Activated T-cell treated with anti-CD3 and anti-CD28 coated beads, Interleukin-2, amount 50 U/mL, for 4 hours (primary cell): ENCODE measurements at places on chromosomes 3 and 15. TPM values are rescaled to one million over a fixed set of nuclear protein-coding genes. Genes with fewer than 3 reads are reported as not detected.

Gene TSEN2
- total RNA-seq: 38.8 TPM

Gene SLC28A1
- total RNA-seq: not detected

Gene ERICH6
- not detected for total RNA-seq

Gene FOXP1
- 263 TPM for total RNA-seq

Gene AP3B2
- 0.18 TPM for total RNA-seq

Gene ATP10A
- 27.0 TPM for total RNA-seq

- DNase-seq: no peak
Observed at GRCh38 chr3:129603561-129603942, 2.9 kb downstream of the PLXND1 start.

DNA sequence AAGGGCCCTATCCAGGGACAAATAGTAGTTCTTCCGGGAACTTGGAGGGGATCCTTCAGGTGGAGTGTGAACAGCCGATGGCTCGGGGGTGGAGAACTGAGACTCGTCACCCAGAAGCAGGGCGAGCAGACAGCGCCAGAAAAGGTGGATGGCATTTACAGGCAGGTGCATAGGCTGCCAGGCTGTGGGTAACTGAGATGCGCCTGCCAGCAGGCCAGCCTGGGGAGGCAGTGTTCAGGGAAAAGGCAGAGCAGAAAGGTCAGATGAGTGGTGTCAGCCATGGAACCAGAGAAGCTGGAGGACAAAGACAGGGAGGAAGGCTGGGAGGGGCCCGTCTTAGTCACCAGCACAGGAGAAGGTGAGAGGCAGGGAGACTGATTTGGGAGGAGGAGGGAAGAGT is 53.0 kb upstream of the SEC22A start:
- no peak for DNase-seq

DNA sequence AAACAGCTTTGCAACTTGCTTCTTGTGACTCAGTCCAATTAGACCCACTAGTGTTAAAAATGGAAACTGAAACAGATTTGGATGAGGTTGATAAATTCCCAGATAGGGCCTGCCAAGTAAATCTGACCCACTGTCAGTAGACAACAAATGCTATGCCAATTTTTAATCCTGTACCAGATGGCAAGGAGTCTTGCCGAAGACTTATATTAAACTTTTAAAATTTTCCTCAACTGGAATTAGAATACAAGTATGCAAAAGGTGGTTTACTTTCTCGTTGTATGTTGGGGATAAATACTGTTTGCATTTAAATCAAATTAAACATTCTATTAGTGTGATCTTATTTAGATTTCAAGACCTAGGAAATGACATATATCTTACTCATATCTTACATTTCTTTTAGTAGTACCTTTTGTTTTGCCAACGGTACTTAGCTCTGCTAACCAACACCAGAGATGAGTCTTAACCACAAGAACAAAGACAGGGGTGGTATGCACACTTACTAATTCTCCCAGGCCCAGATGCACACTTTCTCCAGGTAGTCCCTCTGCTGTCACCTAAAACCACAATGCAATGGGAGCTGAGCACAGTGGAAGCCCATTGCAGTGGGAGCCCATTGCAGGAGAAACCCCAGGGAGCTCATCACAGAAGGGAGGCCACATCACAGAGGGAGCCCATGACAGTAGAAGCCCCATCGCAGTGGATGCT is 77.8 kb downstream of the WWTR1 start:
- DNase-seq: no peak

GRCh38 chr3:143363949-143364348 is 244.4 kb downstream of the CHST2 start:
- DNase-seq: no peak

DNA sequence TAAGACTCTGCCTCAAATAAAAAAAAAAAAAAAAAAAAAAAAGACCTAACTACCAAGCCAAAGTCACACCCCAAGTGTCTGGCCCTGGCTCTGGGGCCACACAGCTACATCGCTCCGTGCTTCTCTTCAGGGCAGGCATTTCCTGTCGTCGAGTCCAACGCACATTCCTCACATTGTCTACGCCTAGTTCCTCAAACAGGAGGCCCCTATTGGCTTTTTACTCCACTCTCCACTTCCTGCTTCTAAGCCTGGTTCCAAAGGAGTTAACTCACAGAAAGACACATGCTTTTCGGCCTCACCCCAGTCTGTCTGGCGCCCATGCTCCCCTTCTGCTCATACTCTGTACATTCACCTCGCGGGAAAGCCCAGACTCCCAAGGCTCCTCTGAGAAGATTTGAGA is 28.8 kb downstream of the KNG1 start:
- DNase-seq: no peak

DNA sequence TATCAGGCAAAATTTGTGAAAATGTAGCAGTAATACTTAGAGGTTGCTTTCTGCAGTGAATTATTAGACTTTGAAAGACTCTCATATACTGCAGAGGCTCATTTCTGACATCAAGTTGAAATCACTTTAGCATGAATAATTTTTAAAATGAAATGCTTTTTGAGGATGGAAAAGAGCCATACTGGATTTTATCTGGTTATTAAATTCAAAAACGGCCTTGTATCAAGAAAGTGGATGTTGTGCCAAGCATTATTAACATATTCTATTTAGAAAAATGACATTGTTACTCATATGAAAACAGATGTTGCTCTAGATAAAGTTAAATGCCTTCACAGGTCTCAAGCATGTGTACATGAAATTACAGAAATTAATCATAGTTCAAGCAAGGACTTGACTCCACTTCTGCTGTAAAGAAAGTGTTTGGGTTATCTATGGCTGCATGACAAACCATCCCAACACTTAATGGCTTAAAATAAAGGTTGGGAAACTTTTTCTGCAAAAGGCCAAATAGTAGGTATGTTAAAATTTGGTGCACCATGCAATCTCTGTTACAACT is 64.5 kb upstream of the ZNF280D start:
- no peak for DNase-seq

GRCh38 chr3:112767177-112767576 is 79.5 kb downstream of the CD200R1L start:
- no peak for DNase-seq

DNA sequence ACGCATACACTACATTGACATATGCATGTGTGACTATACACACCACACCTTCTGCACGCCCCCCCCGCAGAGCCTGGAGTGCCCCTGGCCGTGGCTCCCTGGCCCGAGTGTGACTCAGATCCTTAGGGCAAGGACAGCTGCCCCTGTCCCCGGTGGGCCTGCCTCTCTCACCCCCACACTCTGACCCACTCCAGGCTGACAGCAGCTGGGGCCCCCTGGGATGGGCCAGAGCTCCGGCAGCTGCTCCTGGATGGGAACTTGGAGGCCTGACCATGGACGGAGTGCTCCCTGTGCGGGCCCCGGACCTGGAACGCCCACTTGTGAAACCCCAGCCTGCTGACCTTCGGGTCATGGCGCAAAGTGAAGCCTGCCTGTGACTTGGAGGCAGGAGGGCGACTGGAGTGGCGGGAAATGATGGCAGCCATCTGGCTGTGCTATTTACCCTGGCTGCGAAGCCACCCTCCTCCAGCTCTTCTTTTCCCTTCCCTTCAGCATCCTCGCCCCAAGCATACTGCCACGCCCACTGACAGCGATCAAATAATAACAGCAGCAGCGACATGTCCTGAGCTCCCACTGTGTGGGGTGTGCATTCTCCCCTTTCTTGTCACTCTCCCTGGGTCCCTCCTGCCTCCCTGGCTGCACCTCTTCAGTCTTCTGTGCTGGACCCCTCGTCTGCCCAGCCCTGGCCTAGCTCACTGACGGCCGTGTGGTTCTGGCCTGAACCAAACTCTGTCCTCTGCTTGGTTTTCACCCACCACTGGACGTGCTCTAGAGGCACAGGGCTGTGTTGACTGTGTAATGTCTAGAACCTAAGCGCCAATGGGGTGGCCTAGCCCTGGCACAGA is 90.7 kb upstream of the MEF2A start:
- no peak for DNase-seq

GRCh38 chr3:184678317-184679055 is 33.4 kb downstream of the MAGEF1 start:
- DNase-seq: no peak
